ENCODE measurements at places on chromosomes 6 and 20.

GRCh38 chr6:83536034-83536646 lies 23.8 kb downstream of the PRSS35 start:
- H3K4me3 ChIP-seq = no peak overlapping the region
- no peaks in the 10 kb centered on the region for H3K36me3 ChIP-seq
- peak; percentile 60 for DNase-seq
- H3K4me1 ChIP-seq = no peaks in the 10 kb centered on the region
- peaks cover 8% of the 10 kb centered on the region for H3K27me3 ChIP-seq
- no peak overlapping the region for H3K27ac ChIP-seq

- H3K27ac ChIP-seq = no peak overlapping the region
- H3K27me3 ChIP-seq = peaks cover 4% of the 10 kb centered on the region
- no peaks in the 10 kb centered on the region for H3K36me3 ChIP-seq
- DNase-seq = no peak
- H3K4me3 ChIP-seq = no peak overlapping the region
Observed at GRCh38 chr6:169935348-169935718, 183.9 kb downstream of the ERMARD start.

- peaks cover 48% of the 10 kb centered on the region for H3K27me3 ChIP-seq
- H3K4me1 ChIP-seq = no peaks in the 10 kb centered on the region
- peak; percentile 47 for DNase-seq
- no peak overlapping the region for H3K4me3 ChIP-seq
Observed at GRCh38 chr6:6315660-6316059, 4.8 kb downstream of the F13A1 start.

- H3K4me3 ChIP-seq = no peak overlapping the region
- peaks cover 44% of the 10 kb centered on the region for H3K4me1 ChIP-seq
- H3K27me3 ChIP-seq = no peaks in the 10 kb centered on the region
- H3K36me3 ChIP-seq = peaks cover 14% of the 10 kb centered on the region
- no peak for DNase-seq
- no peak overlapping the region for H3K27ac ChIP-seq
Observed at GRCh38 chr6:149468179-149468578, 16.6 kb downstream of the ZC3H12D start.

- H3K27ac ChIP-seq = no peak overlapping the region
- no peak overlapping the region for H3K4me3 ChIP-seq
- no peak for DNase-seq
- no peaks in the 10 kb centered on the region for H3K4me1 ChIP-seq
Observed at GRCh38 chr6:37580176-37580955, 80.7 kb upstream of the CCDC167 start.

- no peaks in the 10 kb centered on the region for H3K36me3 ChIP-seq
- no peaks in the 10 kb centered on the region for H3K4me1 ChIP-seq
- H3K4me3 ChIP-seq = no peak overlapping the region
- peaks cover 6% of the 10 kb centered on the region for H3K27me3 ChIP-seq
- DNase-seq = no peak
Observed at GRCh38 chr20:23314699-23315098, 35.9 kb upstream of the NXT1 start.

DNA sequence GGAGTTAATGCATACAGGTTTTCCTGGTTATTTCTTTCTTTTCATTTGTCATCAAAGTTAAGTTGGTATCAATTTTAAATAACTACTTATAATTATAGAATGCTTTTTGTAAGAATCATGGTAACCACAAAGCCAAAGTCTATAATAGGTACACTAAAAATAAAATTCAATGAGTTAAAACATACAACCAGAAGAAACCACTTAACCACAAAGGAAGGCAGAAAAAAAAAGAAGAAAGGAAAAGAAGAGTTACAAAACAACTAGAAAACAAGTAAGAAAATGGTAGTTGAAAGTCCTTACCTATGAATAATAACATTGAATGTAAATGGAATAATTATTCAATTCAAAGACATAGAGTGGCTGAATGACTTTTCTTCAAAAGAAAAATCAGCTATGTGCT lies 45.6 kb downstream of the THBS2 start:
- H3K27ac ChIP-seq = no peak overlapping the region
- H3K4me3 ChIP-seq = peak overlapping the region; percentile 17
- peaks cover 28% of the 10 kb centered on the region for H3K4me1 ChIP-seq
- H3K36me3 ChIP-seq = peaks cover 15% of the 10 kb centered on the region
- no peak for DNase-seq

- H3K4me1 ChIP-seq = no peaks in the 10 kb centered on the region
- no peaks in the 10 kb centered on the region for H3K27me3 ChIP-seq
- H3K36me3 ChIP-seq = peaks cover 23% of the 10 kb centered on the region
- H3K4me3 ChIP-seq = no peak overlapping the region
- DNase-seq = no peak
Observed at GRCh38 chr6:138897031-138897430, 91.0 kb downstream of the REPS1 start.

DNA sequence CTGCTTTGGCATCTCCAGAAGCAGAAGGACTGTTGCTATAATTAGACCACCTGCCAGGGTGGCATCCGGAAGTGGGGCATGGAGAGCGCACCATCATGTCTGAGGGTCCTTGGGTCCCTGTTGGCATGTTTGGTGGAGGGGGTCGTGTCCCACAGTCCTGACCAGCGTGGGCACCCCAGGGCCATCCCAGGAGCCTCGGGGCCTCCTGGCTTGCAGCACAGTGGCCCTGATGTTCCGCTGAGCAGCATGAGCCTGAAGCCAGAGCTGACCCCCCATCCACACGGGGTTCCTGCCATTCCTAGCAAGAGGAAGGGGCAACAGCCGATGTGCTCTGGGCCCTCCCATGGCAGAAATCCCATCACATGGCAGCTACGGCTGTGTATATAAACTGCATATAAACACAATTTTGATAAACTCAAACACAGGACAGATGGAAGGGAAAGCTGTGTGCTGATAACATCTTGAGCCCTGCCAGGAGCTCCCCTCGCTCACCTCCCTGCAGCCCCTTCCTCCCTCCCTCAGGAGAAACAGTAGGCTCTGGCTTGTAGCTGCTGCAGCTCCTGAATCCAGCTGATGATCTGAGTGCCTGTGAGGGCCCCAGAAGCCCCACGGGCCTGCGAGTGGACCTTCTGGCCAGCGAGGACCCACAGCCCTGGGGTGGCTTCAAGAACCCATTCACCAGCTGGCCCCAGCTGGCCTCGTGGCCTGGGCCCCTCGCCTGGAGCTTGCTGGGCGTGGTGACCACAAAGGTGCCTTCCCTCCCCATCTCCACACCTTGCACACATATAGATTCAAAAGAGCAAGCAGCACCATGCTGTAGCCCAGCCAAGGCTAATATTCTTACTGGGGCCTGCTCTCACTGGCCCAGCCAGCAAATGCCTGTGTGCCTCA lies 321.6 kb downstream of the CDH4 start:
- no peak overlapping the region for H3K4me3 ChIP-seq
- no peaks in the 10 kb centered on the region for H3K27me3 ChIP-seq
- no peak overlapping the region for H3K27ac ChIP-seq
- no peaks in the 10 kb centered on the region for H3K36me3 ChIP-seq
- no peak for DNase-seq

DNA sequence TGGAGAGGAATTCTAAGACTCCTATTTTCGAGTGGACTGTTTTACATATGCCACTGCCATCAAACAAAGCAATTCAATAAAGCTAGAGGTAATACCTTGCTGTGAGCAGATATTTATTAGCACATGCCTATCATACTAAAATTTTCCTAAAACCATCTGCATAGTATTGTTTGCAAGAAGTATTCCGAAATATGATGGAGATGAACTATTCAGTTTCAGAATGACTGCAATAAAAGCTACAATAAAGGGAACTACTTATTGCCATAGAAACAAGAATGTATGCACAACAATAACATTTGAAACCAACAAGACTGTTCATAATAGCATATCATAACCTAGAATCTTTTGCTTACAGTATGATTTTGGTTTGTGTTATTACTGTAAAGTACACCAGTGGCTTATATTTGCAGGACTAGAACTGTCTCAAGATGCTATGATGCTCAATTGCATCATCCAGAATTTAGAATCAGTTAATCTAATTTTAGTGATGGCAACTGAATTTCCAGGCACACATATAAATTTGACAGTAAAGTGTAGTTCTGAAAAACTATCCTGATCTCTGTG lies 144.3 kb downstream of the GRIK2 start:
- no peaks in the 10 kb centered on the region for H3K36me3 ChIP-seq
- no peak for DNase-seq
- no peaks in the 10 kb centered on the region for H3K27me3 ChIP-seq
- no peak overlapping the region for H3K27ac ChIP-seq
- H3K4me3 ChIP-seq = no peak overlapping the region
- no peaks in the 10 kb centered on the region for H3K4me1 ChIP-seq

- H3K36me3 ChIP-seq = no peaks in the 10 kb centered on the region
- no peaks in the 10 kb centered on the region for H3K27me3 ChIP-seq
- peaks cover 2% of the 10 kb centered on the region for H3K4me1 ChIP-seq
- H3K27ac ChIP-seq = no peak overlapping the region
- DNase-seq = no peak
Observed at GRCh38 chr6:132481189-132481588, 31.7 kb downstream of the STX7 start.

- H3K27ac ChIP-seq = no peak overlapping the region
- H3K36me3 ChIP-seq = peaks cover 10% of the 10 kb centered on the region
- H3K4me3 ChIP-seq = no peak overlapping the region
- no peak for DNase-seq
- H3K27me3 ChIP-seq = no peaks in the 10 kb centered on the region
Observed at GRCh38 chr20:5153612-5154542, 27.1 kb downstream of the CDS2 start.

DNA sequence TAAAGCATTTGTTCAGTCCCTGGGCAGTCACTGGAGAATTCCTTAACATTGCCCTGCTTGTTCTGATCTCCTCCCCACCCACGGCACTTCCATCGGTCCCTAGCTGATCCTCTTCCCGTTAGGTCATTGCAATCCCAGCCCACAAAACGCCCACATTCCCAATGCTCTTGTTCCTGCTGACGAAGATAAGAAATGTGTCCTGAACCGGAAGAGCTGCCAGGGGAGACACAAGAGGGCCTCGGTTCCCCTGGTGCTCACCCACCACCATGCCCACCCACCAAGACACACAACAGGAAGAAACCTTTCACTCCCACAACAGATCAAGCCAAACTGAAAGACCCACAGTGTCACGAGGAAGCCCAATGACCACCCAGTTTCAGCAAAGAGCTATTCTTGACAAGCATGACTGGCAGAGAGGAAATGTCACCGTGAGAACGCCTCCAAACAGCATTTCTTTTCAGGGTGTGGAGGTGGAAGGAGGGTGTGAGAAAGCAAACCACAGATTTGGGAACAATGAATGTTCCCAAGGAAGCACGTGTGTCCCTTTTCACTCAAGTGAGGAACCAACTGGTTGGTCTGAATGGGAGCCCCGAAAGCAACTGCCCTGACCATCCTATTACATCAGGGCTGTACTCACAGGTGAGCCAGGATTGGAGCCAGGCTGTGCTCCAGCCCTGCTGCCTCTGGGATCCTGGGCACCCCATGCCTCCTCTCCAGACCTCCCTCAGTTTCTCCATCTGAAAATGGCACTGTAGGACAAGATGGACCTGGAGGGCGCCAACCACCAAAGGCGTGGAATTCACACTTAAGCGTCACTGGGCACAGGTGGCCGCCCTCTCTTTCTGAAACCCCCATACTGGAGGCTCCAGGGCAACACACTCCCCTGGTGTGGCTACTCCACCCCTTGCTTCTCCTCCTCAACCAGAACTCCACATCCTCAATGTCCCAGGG lies 97.5 kb downstream of the ZMYND8 start:
- DNase-seq = no peak
- no peaks in the 10 kb centered on the region for H3K4me1 ChIP-seq
- H3K36me3 ChIP-seq = peaks cover 50% of the 10 kb centered on the region
- H3K4me3 ChIP-seq = no peak overlapping the region

DNA sequence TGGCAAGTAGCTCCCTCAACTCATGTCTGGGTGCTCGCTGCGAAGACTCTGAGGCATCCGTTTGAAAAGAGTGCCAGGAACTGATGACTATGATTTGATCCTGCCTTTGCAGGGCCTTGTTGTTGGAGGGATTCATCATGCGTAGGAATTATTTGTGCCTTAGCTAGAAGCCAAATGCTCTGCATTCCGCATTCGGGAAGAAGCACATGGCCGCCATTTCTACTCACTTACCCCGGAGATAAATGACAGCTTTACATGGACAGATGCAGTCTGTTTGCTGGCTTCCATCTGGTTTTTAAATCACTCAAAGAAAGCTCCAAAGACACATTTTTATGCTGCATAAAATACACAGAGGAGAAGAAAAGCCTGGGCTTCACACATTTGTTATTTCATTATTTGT lies 363.3 kb upstream of the CDH4 start:
- no peak for DNase-seq
- no peak overlapping the region for H3K4me3 ChIP-seq
- no peaks in the 10 kb centered on the region for H3K27me3 ChIP-seq
- no peaks in the 10 kb centered on the region for H3K36me3 ChIP-seq
- H3K4me1 ChIP-seq = no peaks in the 10 kb centered on the region

DNA sequence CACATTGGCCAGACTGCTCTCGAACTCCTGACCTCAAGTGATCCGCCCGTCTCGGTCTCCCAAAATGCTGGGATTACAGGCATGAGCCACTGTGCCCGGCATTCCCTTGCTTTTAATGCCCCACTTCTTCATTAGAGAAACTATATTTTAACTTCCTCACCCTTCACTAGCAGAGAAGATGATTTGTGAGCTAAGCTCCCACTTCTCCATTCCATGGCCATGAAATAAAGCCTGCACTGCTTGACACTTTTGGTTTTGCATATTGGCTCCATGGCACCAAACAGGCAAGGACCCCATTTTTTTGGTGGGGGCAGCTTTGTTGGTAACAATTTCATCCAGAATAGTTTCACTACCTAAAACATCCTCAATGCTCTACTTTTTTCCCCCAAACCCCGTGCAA lies 145.3 kb downstream of the TFAP2B start:
- no peak overlapping the region for H3K27ac ChIP-seq
- H3K4me1 ChIP-seq = no peaks in the 10 kb centered on the region
- no peaks in the 10 kb centered on the region for H3K36me3 ChIP-seq
- DNase-seq = no peak

DNA sequence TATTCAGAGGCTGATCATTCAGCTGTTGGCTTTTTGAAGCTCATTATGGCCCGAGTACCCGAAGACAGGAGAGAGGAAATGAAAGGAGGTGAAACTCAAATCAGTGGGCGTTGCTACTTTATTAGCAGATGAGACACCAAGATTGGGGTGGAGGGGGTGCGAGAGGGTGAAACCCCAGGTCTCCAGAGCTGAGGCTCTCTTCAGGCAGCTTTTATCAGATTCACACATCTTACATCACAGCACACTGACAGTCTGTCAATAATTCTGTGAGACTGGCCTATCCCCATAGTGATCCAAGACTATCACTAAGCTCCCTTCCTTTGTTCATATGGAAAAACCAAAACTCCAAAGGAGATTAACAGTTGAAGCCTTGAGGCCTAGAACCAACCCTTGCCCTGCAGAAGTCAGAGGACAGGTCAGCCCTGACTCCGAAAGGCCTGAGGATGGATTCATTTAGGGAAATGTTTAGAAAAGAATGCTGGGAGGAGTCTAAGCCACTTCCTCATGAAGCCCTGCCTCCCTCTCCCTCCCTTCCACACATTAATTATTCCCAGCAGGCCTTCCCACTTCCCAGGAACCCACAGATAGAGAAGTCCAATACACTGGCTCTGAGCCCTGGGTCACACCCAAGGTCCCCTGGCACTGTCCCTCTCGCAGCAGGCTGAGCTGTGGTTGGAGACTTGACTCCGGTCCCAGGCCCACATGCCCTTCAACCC lies 23.2 kb downstream of the TRERF1 start:
- H3K36me3 ChIP-seq = peaks cover 32% of the 10 kb centered on the region
- H3K4me1 ChIP-seq = peaks cover 43% of the 10 kb centered on the region
- H3K4me3 ChIP-seq = no peak overlapping the region
- peak; percentile 31 for DNase-seq

All from activated naive CD4-positive, alpha-beta T cell treated with anti-CD3 and anti-CD28 coated beads, Interleukin-2, amount 10 ng/mL, durations not matched to agents 7 days and 5 days (primary cell).